ENCODE measurements at places on chromosomes 7 and 10. TPM values are rescaled to one million over a fixed set of nuclear protein-coding genes. Genes with fewer than 3 reads are reported as not detected.

The ZNF783 gene
- 17.6 TPM for total RNA-seq

The CLRN3 gene
- not detected for total RNA-seq

The CFAP70 gene
- total RNA-seq = 9.2 TPM

The NPSR1 gene
- not detected for total RNA-seq

The NPC1L1 gene
- 0.29 TPM for total RNA-seq

The PTN gene
- total RNA-seq = 51.1 TPM

The CYP3A7 gene
- total RNA-seq = 2.3 TPM

All from breast epithelium (tissue), 4 donors.